Mesothelial cell of epicardium (in vitro differentiated cells): ENCODE measurements at places on chromosomes 2 and 18. TPM values are rescaled to one million over a fixed set of nuclear protein-coding genes. Genes with fewer than 3 reads are reported as not detected.

TTR gene
- total RNA-seq: 2.2 TPM in 1 of 3 replicates, not detected in the others

TAF4B gene
- total RNA-seq: 3.7 to 4.2 TPM (median 3.8 TPM) in 3 replicates

GTF2A1L gene
- total RNA-seq: 0.69 TPM in 1 of 3 replicates, not detected in the others

DLGAP1 gene
- total RNA-seq: 4.6 to 5.1 TPM (median 4.9 TPM) in 3 replicates

TOGARAM2 gene
- 0.16 to 0.40 TPM (median 0.38 TPM) in 3 replicates for total RNA-seq

AGXT gene
- total RNA-seq: not detected in 3 replicates

SLC40A1 gene
- 152 to 156 TPM (median 154 TPM) in 3 replicates for total RNA-seq

TUBA3D gene
- total RNA-seq: not detected in 3 replicates

RPRM gene
- total RNA-seq: 14.4 to 15.5 TPM (median 15.2 TPM) in 3 replicates

DNA sequence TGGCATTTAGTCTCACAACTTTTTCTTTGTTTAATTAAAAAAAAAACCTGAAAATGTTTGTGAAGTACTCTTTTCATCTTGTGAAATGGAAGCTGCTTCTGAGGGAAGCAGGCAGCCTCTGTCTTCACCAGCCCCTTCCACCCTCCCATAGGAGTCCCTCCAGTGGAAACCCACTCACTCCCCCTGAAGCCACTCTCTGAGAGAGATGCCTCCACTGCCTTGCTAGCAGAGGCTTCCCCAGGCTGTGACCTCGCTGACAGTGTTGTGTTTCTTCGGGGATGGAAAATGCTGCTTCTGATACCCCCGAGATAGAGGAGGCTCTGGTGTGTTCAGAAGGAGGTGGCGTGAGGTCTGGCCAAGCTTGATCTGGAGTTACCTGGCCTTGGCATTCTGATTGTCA, 59.9 kb downstream of the SH3RF3 start:
- DNase-seq: no peak
- H3K27me3 ChIP-seq: peaks cover 30% of the 10 kb centered on the region

DNA sequence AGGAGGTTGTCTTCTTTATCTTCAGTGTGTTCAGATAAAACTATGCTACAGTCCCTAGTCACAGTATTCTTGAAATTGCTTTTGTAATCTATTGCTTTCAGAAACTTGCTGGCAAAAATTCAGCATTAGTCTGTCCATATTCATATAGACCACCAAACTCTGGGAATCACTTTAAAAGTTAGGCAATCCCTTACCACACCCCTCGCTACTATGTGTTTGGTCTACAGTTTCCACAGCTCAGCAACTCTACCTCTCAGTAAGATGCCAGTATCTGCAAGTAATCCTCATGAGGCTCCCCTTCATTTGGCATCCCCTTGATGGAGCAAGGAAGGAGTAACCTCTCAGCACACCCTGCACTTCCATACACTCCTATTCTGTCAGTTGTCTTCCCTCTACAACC, 1706.6 kb upstream of the CELF4 start:
- no peaks in the 10 kb centered on the region for H3K36me3 ChIP-seq
- no peak overlapping the region for H3K27ac ChIP-seq
- no peaks in the 10 kb centered on the region for H3K4me1 ChIP-seq
- DNase-seq: no peak
- H3K27me3 ChIP-seq: no peaks in the 10 kb centered on the region

- no peak overlapping the region for H3K27ac ChIP-seq
- H3K27me3 ChIP-seq: no peaks in the 10 kb centered on the region
- H3K4me3 ChIP-seq: no peak overlapping the region
- H3K4me1 ChIP-seq: peaks cover 30% of the 10 kb centered on the region
- DNase-seq: no peak
Observed at GRCh38 chr2:32231959-32232358, 32.7 kb downstream of the NLRC4 start.

DNA sequence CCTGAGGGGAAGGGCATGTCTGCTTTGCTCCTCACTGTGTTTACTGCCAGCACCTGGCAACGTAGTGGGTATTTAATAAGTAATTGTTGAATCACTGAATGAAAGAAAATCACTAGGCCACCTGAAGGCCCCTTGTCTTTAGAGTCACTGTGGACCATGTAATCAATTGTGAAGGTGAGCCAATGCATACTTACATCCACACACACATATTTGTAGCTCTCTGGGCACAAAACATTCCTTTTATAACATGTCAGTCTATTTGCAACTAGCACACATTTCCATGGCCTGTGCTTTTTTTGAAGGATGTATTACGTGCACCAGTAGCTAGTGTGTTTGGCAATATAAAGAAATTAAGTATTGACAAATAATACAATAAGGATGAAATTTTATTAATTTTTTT, 11.2 kb downstream of the ATP8B1 start:
- peak overlapping the region; percentile 45 for H3K27ac ChIP-seq
- DNase-seq: no peak
- no peak overlapping the region for H3K4me3 ChIP-seq

DNA sequence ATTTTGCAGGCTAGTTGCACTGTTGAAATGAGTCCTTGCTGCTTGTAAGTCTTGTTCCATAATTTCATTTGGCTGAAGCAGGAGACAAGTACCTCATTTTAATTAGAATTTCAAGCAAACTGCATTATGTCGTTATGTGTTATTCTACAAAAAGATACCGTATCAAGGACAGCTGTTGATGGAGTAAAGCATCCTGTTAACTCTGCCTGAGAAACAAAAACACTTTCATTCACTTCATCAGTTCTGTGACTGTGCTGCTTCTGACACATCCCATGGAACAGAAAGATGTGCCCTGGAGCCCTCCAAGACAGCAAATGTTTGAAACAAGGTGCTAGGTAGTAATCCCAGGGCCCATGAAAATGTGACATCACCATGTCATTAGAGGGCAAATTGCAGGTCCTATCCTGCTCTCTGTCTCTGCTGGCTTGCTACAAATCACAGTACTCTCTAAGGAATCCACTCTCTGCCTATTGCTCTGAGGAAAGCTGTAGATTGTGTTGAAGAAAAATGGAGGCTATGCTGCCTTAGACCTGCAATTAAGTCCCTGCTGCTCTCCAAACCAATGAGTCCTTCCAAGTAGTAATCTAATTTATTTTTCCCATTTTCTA, 209.7 kb upstream of the PARD3B start:
- peaks cover 13% of the 10 kb centered on the region for H3K4me1 ChIP-seq
- H3K4me3 ChIP-seq: no peak overlapping the region
- peaks cover 4% of the 10 kb centered on the region for H3K27me3 ChIP-seq

DNA sequence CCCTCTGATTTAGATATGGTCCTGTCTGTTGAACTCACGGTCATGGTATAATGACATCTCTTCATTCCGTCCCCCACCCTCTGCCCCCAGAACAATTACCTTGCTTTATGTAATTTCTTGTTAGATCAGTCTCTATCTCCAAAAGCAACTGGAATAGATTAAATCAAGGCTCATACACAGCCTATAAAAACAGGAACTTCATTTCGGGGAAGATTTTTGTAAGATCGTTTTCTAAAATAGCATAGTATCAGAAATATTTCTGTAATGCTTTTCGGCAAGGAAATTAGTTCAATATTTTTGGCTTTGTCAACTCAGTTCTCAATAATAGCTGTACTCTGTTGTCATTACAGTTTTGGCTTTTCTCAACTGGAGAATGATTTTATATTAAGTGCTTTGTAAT, 157.2 kb downstream of the FMNL2 start:
- peaks cover 38% of the 10 kb centered on the region for H3K4me1 ChIP-seq
- DNase-seq: no peak

- no peak overlapping the region for H3K4me3 ChIP-seq
- H3K4me1 ChIP-seq: peaks cover 3% of the 10 kb centered on the region
- DNase-seq: no peak
- no peak overlapping the region for H3K27ac ChIP-seq
- H3K27me3 ChIP-seq: peaks cover 4% of the 10 kb centered on the region
- H3K36me3 ChIP-seq: no peaks in the 10 kb centered on the region
Observed at GRCh38 chr2:73895473-73895872, 2.7 kb downstream of the ACTG2 start.

DNA sequence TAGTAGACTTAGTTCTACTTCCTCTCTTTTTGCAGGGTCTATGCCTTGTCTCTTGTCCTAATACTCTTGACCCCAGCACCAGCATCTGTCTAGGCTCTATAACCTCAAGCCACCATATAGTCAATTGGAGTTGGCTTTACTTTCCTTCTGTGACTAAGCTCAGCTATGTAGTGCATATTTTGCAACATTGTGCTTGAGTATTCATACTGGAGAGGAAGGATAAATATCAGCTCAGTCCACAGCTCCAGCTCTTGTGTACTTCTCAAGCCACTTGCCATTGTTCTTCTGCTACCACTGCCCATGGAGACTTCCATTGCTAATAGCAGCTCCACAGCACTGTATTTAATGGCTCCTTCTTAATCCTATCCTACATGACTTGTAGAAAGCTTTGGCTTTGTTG, 35.5 kb upstream of the CD28 start:
- no peaks in the 10 kb centered on the region for H3K36me3 ChIP-seq
- H3K4me3 ChIP-seq: no peak overlapping the region
- no peak overlapping the region for H3K27ac ChIP-seq

GRCh38 chr2:171157109-171157500, 3.6 kb downstream of the TLK1 start:
- H3K27ac ChIP-seq: no peak overlapping the region
- peaks cover 54% of the 10 kb centered on the region for H3K4me1 ChIP-seq
- no peaks in the 10 kb centered on the region for H3K36me3 ChIP-seq

DNA sequence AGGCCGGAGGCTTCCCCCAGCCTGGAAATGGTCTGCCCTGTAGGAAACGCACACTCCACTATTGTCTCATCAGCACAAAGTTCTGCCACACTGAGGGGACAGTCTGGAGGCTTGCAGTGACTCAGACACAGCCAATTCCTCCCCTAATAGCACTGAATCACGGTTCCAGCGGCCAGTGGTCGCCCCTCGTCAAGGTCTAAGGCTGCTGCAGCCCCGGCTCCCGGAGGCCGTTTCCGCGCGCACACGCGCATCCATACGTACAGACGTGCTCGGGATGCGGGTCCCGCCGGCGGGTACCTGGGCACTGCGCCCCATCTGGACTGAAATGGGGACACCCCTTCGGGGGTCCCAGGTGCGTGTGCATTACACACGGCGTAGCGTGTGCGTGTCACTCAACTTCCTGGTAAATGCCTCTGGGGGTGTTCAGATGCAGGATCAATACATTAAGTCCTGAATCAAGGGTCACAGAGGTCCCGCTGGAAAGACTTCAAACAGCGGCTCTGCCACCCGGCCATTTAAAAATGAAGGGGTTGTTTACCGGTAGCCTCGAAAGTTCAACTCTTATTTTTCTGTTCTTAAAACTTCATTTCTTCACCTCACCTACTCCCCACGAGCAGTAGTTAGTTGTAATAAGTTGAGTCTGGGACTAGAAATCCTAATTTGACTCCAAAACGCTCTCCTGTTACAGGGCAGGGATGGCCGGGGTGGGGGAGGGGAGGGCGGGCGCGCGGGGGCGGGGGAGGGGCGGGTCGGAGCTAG, 572 bp upstream of the ZNF516 start:
- DNase-seq: peak; percentile 67
- peak overlapping the region; percentile 97 for H3K27ac ChIP-seq
- peaks cover 20% of the 10 kb centered on the region for H3K4me1 ChIP-seq
- peak overlapping the region; percentile 92 for H3K4me3 ChIP-seq
- no peaks in the 10 kb centered on the region for H3K27me3 ChIP-seq

DNA sequence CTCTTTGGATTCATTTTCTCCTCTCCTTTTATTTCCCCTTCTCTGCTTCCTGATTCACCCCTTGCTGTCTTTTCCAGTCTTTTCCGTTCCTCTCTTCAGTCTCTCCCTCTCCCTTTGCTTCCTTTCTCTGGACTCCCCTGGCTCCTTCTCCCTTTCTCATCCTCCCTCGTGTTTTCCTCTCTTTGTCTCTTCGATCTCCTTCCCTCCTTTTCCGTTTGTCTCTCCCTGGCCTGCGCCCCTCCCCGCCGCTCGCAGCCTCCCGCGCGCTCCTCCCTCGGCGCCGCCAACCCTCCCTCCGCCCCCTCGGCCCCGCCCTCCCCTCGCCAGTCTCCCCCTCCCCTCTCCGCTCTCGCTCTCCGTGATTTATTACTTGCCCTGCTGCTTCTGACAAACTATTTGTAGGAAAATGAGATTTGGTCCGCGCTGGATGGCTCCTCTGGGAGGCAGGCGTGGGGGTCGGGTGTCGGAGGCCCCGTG, 46.0 kb upstream of the PAX8 start:
- H3K27me3 ChIP-seq: peaks cover 31% of the 10 kb centered on the region
- H3K4me1 ChIP-seq: peaks cover 29% of the 10 kb centered on the region
- peak overlapping the region; percentile 92 for H3K27ac ChIP-seq
- DNase-seq: peak; percentile 73
- no peaks in the 10 kb centered on the region for H3K36me3 ChIP-seq

DNA sequence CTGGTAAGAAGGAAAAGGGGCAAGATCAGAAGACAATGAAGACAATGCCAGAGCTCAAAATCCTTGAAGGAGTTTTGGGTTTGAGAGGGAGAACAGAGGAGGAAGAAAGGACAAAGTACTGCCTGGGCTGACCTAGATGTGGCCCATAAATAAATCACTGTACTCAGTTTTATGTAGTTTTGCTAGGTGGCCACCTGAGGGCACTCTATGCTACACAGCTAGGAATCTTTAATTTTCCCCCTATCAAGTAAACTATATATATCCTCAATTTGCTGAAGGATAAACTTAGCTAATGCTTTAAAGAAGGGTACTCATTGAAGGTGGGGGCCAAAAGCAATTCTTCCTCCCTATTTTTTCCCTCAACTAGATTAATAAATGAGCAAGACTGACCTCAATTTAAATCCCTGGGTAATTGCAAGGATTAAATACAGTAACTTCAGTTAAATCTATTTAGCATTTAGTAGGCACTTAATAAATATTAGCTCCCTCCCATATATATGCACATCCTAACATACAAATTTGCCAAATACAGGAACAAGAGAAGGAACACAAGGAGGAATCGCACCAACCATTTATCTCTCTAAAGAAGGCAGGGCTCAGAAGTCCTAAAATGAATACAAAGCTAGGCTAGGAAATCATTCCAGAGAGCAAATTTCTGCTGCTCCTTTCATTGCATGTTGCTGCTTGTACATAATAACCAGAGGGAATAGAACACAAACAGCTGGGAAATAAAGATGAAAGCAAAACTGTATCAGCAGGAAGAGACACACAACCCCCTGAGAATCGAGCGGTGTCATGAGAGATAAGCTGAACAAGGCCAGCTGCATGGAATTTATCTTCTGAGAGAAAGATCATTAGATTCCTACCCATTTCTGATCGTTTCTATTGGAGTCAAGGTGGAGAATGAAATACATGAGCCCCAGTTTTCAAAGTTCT, 540.1 kb downstream of the NRXN1 start:
- H3K4me1 ChIP-seq: peaks cover 21% of the 10 kb centered on the region
- no peak for DNase-seq
- H3K36me3 ChIP-seq: no peaks in the 10 kb centered on the region
- H3K27me3 ChIP-seq: peaks cover 3% of the 10 kb centered on the region
- H3K27ac ChIP-seq: peak overlapping the region; percentile 42

- H3K4me1 ChIP-seq: peaks cover 2% of the 10 kb centered on the region
- no peak for DNase-seq
- peaks cover 7% of the 10 kb centered on the region for H3K36me3 ChIP-seq
- H3K27me3 ChIP-seq: no peaks in the 10 kb centered on the region
Observed at GRCh38 chr2:240737958-240738357, 46.3 kb downstream of the AQP12A start.
